Hematopoietic multipotent progenitor cell treated with erythropoietin and hydrocortisone succinate and interleukin-3 and kit ligand, for 4 days (in vitro differentiated cells): ENCODE measurements at places on chromosomes 3 and 15.

DNA sequence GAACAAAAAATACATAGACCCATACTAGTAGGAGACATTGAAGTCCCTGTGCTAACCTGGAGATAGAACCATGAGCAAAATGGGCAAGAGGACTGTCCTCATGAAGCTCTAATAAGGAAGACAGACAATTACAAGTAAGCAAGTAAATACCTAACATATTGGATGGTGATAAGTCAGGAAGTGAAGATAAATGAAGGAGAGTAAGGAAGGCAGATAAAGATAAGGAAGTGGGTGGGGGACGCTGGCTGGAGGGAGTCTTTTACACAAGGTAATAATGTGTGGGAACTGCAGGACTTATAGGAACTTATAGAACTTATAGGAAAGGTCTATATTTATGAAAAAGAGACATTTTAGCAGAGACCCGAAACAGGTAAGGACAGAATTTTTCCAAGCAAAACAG, 148.9 kb upstream of the ABI3BP start:
- peak; percentile 9 for DNase-seq

DNA sequence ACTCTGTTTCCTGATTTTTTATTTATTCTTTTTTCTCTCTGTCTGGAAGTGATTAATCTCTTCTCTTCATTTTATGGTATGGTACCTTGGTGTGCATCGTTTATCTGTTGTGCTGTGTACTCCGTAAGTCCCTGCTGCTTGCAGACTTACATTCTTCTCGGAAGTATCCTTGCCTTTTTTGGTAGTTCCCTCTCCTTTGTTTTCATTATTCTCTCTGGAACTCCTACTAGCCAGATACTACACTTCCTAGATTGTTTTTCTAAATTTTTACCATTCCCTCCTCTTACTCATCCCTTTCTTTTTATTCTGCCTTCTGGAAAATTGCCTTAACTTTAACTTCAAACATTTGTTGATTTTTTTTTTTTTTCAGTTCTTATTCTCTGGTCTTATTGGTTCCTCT, 27.2 kb downstream of the PIK3CA start:
- no peak for DNase-seq

DNA sequence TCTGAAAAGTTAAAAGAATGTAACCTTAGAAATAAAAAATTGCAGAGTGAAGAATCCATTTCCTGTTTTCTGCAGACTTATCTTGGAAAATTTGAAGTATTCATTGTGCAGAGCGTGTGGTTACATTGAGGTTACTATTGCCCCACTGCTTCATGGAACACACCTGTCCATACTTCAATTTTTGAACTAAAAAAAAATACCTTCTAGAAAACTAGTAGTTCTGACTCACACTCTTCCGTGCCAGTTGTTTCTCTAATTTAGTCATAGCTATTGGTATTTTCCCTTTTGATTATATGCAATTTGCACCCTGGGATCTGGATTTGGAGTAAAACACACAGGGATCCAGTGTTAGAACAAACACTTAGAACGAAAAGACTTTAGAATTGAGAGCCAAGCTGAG, 111.8 kb upstream of the LYSMD4 start:
- DNase-seq = no peak

DNA sequence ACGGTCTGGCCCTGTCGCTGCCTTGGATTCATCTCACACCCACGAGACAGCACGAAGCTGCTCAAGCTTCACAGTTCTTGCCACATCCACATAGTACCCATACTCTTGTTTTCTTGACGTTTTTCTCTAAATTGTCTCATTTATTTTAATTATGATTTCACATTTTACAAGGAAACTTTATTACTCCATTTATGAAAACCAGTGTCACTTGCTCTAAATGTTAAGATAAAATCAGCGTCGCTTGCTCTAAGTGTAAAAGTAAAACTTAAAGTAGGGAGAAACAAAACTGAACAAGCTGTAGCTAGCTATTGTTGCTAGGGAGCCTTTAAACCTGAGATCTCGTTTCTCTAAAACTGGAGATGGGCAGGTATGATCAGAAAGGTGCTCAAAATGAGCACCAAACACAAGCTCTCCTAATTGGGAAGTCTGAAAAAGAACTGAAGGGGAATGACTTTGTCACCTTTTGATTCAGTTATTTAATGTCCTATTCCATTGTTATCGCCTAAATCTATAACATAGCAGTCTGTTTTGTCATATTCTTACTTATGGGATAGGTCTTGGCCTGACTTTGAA, 680 bp downstream of the IFT122 start:
- no peak for DNase-seq

DNA sequence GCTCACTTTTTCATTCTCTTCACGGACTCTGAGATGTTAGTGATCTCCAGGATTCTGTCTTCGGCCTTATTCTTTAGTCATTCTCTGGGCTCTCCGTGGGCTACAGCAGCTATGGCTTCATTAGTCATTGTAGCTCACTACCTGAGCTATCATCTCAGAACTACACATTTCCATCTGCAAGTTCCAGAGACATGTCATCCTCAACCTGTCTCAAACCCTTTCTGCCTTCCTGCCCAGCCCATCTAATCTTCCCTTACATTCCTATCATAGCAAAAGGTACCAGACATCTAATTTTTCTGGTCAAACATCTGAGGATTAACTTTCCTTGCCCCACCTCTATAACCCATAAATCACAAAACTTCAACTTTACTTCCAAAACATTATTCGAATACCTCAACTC, 13.2 kb downstream of the TSPAN3 start:
- DNase-seq = no peak
